ENCODE measurements at places on chromosomes 5 and 9.

DNA sequence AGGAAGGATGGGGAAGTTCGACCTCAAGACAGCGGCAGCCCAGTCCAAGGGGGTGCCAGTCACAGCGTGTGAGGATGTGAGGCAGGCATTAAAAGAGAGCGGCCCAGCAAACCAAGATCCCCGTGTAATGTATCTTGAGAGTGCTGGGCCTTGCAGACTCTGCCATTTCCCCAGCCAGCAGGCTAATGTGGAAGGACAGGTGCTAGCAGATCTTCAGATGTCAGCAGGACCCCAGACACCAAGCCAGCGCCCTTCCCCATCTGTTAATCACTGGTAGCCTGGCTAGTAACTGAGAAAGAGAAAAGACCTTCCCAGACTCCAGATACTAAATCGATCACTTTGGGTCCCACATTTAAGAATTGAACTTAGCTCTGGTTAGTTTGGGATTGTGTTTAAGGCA lies 62.2 kb downstream of the NTRK2 start:
- no peak for DNase-seq

GRCh38 chr9:102778746-102779145 lies 216.4 kb upstream of the CYLC2 start:
- no peak for DNase-seq

DNA sequence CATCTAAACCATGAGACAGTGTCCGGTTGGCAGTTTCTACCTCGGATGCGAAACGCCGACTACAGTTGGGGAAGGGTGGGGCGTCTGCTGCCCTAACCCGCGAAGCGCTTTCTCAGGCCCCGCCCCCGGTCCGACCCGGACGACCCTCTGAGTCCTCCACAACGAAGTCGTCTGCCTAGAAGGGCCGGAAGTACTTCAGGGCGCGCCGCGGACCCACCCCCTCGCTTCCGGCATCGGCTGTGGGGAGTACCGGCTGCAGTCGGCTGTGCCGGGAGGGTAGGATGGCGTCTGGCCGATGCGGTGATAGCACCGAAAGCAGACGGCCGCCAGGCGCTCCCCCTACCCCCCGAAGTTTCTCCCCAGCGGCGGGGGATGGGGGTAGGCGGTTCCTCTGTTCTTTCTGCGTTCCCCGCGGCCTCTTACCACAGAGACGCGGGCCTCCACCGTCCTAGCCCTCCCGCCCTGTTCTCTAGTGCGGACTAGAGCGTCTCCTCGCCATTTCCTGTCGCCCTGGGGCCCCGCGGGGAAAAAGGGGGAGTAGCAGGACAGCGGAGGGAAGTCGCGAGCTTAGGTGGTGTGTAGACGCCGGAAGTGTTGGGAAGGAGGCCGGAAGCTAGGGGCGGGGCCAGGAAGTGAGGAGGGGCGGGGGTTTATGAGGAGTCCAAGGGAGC lies at the start of gene TRIM41:
TRIM41 (plus strand) TSS at position 224 of the 671 bp plus-strand sequence. CDS start 719 bp downstream, outside the sequence.
- DNase-seq, result peak; percentile 96

- no peak for DNase-seq
Observed at GRCh38 chr9:130870491-130871381, 25.9 kb downstream of the QRFP start.

DNA sequence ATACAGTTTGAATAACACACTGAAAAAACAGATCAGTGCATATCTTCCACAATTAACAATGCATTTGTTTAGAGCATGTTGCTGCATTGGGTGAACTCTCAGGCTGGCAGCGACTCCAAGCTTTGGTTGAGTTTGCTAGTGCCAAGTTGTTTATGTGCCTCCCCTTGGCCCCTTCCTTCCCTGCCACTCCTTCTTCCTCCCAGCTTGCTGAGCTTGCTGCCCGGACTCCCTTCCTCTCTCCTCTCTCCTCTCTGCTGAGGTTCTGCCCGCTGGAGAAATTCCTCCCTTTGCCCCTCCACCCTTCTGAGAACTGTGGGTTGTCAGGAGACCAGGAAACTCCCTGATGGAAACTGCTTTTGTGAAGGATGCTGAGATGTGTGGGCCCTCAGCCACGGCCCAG lies 247.3 kb downstream of the PDZD2 start:
- no peak for DNase-seq

- DNase-seq, result no peak
Observed at GRCh38 chr5:148791334-148791667, 35.1 kb upstream of the ADRB2 start.

- no peak for DNase-seq
Observed at GRCh38 chr5:150567031-150567717, 59.2 kb downstream of the NDST1 start.

GRCh38 chr5:73605223-73606087 lies 20.5 kb upstream of the ARHGEF28 start:
- no peak for DNase-seq

GRCh38 chr5:11946317-11946716 lies 42.1 kb upstream of the CTNND2 start:
- no peak for DNase-seq

DNA sequence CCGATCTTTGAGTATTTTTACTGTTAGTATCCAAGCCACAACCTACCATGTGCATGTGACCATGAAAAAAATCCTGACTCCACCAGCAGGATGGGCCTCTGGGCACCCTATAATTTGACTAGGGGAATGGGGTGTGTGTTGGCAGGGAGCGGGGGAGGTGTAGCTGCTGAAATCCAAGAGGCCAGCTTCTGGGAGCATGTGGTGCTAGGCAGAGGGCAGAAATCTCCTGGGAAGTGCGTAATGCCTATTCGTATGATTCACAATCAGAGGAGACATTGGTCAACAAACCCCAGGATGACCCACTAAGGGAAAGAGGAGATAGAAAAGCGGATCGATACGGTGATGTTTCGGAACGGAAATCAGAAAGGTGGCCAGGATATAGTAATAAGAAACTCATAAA lies 149.9 kb downstream of the ARSB start:
- no peak for DNase-seq

DNA sequence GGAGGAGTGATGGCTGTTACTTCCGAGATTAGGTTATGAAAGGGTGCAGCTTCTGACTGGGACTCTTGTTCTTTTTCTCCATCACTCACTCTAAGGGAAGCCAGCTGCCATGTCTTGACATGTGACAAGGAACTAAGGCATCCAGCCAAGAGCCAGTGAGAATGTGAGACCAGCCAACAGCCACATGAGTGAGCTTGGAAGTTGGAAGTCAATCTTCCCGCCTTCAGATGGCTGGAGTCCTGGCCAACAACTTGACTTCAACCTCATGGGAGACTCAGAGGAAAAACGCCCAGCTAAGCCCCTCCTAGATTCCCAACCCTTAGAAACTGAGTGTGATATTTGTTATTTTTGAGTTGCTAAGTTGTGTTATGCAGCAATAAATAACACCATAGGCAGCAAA lies 201.1 kb downstream of the SNX18 start:
- no peak for DNase-seq

GRCh38 chr5:39376293-39376714 lies 12.0 kb upstream of the C9 start:
- DNase-seq, result no peak

DNA sequence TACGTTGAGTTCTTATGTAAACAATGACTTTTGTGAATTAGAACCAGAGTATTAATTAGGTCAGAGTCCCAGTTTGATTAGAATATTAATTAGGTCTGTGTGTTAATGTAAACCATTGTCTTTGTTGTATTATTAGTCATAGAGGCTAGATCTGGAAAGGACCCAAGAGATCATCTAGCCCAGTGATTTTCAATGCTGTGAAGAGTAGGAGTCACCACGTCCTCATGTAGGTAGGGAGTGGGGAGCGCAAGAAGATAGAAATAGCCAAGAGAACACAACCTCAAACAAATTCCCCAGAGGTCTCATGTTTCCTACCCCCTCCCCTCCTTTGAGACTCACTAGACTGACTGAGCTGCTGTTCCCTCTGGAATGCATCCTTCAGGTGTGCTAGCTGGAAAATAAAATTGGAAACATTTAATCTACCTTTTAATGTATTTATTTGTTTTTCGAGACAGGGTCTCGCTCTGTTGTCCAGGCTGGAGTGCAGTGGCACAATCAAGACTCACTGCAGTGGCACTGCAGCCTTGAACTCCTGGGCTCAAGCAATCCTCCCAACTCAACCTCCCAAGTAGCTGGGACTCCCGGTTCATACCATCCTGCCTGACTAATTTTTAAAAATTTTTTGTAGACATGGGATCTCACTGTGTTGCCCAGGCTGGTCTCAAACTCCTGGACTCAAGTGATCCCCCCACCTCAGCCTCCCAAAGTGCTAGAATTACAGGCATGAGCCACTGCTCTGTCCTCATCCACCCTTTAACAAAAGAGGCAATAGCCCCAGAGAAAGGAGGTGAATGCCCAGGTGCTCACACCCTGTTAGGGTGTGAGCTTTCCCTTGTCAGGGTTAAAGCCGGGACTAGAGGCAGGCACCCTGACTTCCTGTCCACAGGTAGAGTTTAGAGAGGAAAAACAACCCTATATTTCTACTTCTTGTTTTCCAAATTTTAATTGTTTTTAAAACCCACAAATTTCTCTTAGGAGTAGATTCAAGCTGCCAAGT lies 92.9 kb downstream of the INIP start:
- DNase-seq, result no peak

DNA sequence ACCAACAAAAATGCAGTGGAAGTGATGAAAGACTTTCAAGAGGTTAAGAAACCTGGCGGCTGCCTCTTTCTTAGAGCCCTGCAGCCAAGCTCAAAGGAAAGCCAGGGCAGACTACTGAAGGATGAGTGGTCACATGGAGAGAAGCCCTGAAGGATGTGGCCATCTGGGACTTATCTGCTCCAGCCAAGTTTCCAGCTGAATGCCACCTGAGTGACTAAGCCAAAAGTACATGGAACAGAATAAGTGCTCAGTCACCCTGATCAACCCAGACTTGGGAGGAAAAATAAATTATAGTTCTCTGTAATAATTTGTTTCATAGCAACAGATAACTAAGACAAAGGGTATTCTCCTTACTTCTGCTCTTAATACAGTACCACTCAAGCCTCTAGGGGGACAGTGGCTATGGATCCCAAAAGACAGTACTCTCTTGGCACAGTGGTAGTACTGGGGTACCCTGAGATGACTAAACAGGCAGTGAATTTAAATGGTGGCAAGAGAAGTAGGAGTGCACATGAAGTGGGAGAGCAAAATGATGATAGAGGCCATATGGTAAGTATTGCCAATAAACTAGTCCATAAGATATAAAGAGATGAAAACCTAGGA lies 182.3 kb downstream of the ELAVL2 start:
- no peak for DNase-seq

DNA sequence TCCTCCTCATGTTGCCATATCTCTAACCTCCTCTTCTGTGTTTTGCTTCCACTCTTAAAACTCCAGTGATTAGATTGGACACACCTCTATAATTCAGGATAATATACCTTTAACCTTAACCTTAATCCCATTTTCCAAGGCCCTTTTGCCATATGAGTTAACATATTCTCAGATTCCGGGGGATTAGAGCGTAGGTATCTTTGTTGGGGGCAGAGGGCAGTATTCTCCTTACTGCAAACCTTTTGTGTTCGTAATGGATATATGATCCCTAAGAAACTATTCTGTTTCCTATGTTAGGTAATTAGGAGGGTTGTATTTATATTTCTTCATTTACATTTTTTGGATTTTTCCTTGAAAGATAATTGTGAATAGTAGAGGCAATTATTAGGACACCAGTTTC lies 99.5 kb downstream of the VPS13A start:
- no peak for DNase-seq

DNA sequence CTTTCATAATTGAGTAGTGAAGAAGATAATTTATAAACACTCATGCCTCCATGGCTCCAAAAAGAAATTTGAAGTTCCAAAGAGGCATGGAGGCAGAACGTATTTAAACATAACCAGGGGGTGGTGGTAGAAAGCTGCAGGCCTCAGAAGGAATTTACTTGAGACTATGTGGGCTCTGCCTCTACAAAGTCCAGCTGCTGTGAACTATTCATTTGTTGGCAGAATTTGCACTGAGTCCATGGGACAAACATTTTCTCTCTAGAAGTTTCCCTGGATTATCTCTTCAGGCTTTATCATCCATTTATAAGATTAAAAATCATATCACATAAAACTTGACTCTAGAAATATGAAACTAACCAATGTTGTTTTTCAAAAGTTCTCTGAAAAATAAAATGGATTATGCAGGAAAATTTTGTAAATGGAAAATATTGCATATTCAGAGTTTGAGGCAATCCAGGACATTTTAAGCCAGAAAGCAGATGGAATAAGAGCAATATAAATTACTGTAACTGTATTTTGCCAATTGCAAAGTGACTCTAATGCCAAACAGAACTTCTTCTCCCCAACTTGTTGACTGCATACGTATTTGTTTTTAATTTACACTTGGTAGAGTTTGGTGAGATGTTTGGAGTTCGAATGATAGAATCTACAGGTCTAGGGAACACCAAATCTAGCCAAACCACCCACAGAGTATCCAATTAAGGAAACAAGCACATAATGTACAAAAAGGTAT lies 258.2 kb downstream of the ENC1 start:
- no peak for DNase-seq

GRCh38 chr5:19519448-19519847 lies 468.6 kb downstream of the CDH18 start:
- DNase-seq, result no peak

- peak; percentile 39 for DNase-seq
Observed at GRCh38 chr9:124202447-124202971, 55.2 kb upstream of the NEK6 start.

GRCh38 chr9:108665521-108666239 lies 190.1 kb downstream of the ACTL7B start:
- no peak for DNase-seq

- DNase-seq, result no peak
Observed at GRCh38 chr9:127562841-127563401, 49.2 kb upstream of the STXBP1 start.

- DNase-seq, result no peak
Observed at GRCh38 chr5:2003206-2003605, 120.5 kb upstream of the IRX4 start.

- DNase-seq, result no peak
Observed at GRCh38 chr9:121751686-121752445, 100.4 kb downstream of the DAB2IP start.

DNA sequence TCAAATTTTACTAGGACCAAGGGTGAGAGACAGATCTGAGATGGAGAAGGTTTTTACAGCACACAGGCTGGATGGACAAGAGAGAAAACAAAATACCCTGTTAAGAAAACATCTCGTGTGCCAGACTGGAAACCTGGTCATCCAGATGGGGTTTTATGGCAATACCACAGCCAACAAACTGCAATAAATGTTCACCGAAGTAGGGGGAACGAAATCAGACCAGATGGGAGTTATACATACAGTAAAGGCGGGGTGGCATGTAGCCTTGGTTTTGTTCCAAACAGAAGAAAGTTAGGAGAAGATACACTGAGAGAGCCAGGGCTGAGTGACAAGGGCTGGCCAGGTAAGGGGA lies 63.3 kb downstream of the DCP2 start:
- no peak for DNase-seq

DNA sequence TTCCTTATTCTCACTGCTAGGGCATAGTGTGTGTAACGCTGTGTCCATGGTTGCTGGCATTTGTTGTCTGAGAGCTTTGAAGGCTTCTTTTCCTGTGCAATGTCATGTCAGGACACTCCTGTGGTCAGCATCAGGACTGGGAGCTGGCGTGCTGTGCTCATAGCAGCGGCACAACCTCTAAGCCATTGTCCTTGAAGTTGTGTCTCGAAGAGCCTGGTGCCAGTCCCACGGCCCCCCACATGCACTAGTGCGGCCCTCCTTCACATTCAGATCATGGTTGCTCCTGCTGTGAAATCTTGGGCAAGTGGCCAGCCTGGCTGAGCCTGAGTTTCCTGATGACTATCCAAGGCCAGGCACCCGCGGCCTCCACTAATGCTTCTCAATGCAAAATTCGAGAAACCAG lies 32.4 kb downstream of the PDZD2 start:
- DNase-seq, result no peak

GRCh38 chr9:128342971-128343680 lies 2.8 kb downstream of the SLC27A4 start:
- no peak for DNase-seq
